ENCODE measurements at places on chromosomes 13 and 19.
A peak's percentile ranks its signal among the peaks of the same experiment; 100 is the strongest.

GRCh38 chr13:30340331-30341250 is 33.2 kb upstream of the KATNAL1 start:
- DNase-seq, result no peak

- no peak for DNase-seq
These were observed 138.9 kb upstream of the RFC3 start for GRCh38 chr13:33678906-33679657.

DNA sequence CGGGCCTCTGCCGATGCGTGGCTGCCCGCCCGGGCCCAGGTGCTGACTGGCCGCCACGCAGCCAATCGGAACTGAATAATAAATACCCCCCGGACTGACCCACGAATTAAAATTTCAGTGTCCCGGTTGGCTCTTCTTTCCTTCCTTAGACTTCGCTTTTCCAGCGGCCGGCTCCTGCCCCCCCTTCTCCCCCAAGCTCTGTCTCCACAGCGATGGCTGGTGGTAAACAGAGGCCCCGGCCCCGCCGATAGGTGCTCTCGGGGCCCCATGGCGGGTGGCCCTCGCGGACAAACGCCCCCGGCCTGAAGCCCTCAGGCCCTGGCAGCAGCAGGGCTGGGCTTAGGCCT is 2.6 kb downstream of the ZBTB7A start:
- no peak for DNase-seq

DNA sequence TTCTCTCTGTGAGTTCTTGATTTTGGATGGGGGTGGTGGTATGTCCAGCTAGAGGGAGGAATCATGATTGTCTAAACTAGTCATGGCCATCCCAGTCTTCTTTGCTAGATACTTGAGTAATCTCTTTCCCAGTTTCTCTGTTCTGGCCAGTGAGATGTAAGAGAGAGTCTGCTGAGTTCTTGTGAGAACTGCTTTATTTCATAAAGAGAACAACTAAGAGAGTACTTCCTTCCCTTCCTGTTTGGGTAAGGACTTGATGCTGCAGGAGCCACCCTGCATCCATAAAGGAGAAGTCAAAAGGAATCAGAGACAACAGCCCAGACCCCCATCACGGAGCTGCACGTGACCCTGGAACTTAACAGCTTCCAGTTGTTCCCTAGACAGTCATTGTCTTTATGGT is 3.0 kb upstream of the RASL11A start:
- no peak for DNase-seq

DNA sequence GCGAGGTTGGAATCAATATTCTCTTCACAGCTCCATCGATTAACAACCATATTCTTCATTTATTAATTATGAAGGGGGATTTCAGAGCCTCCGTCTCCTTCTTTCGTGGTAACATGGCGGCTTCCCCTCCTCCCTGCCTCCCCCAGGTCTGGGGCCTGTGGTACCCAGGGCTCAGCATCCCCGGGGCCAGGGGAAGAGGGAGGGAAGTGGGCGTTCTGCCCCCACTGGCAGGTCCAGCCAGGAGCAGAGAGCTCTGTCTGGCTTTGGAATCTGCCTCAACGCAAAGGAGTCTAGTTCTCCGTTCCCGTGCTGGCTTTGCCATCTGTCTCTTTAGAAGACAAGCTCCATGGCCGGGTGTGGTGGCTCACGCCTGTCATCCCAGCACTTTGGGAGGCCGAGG is 37.8 kb upstream of the ONECUT3 start:
- no peak for DNase-seq

- DNase-seq, result no peak
These were observed 4.0 kb downstream of the LRP3 start for GRCh38 chr19:33198169-33198568.

GRCh38 chr13:102873653-102874052 is 27.8 kb downstream of the ERCC5 start:
- no peak for DNase-seq

DNA sequence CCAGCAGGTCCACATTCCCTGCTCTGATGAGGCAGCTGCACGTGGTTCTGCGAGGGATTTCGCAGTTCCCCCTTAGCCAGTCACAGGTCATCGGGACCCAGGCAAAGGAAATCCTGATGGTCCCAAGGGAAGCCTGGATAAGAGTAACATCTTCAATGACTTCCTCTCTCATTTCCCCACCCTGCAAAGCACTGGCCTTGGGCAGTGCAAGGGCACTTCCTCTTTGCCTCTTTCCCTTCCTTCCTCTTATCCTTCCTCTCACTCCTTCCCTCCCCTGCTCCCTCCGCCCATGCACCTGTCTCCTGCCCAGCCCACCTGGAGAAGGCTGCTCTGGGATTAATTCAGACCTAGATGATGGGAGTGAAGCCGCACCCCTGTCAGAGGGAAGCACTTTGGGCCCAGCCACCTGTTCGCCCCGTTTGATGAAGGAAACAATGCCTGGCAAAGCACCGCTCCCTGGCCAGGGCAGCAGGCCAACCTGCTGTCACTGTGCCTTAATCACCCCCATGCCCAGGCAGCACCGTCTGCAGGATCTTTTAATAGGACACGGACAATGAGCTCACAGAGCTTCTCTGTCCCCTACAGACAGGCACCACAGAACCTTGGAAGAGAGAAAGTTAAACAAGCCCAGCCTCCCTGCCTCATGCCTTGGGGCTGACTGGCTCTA is 113.5 kb upstream of the PABPC3 start:
- peak; percentile 12 for DNase-seq

DNA sequence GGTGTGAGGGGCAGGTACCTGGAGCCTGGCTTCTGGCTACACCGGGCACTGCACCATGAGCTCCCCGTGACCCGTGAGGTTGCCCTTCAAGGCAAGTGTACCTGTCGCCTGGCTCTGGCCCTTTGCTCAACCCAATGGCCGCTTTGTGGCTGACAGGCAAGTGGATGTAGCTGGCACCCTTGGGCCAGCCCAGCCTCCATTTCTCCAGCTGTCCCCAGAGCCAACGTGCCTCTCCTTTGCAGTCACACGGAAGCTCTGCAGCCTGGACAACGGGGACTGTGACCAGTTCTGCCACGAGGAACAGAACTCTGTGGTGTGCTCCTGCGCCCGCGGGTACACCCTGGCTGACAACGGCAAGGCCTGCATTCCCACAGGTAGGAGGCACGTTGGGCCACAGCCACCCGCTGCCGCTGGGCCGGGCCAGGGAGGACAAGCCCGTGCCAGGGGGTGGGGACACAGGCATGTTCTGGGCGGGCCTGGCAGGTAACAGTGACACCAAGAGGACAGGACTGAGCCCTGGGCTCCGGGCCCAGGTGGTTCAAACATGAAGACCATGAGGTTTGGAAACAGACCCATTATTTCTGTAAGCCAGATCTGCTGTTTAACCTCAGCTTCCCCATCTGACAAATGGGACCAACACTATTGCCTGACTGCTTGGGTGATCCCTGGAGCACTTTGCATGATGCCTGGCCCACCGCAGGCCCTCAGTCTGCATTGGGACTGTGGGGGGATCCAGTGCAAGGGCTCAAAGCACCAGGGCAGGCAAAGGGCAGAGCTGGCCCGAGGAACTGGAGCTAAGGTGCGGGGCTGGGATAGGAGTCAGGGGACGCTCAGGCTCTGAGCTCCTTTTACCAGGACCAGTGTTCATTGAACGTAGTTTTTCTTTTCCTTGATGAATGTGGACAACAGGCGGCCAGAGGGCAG is 17.5 kb upstream of the PROZ start:
- no peak for DNase-seq

DNA sequence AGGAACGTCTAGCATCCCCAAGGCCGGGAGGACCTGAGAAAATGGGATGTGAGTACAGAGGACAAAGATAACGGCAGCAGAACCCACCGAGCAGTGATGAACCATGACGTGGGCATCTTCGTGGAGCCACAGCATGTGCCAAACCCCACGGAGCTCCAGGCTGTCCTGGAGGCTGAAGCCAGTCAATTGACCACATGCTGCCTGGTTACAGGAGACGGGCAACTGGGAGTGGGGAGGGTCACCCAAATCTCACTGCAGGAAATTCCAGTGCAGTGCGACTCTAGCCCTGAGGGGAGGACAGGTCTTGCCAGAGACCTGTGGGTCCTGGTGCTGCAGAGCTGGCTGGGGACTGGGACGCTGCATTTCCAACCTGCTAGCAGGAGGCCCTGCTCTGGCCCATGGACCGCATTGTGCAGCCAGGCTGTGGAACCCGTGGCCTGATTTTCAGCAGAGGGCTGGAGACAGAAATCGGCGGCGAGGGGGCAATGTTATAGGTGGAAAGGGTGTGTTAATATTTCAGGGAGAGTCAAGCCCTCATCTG is 3.2 kb upstream of the GRTP1 start:
- no peak for DNase-seq

GRCh38 chr13:47252627-47253026 is 355.8 kb upstream of the HTR2A start:
- no peak for DNase-seq

GRCh38 chr13:43159026-43159461 is 135.7 kb downstream of the DNAJC15 start:
- DNase-seq, result peak; percentile 32

DNA sequence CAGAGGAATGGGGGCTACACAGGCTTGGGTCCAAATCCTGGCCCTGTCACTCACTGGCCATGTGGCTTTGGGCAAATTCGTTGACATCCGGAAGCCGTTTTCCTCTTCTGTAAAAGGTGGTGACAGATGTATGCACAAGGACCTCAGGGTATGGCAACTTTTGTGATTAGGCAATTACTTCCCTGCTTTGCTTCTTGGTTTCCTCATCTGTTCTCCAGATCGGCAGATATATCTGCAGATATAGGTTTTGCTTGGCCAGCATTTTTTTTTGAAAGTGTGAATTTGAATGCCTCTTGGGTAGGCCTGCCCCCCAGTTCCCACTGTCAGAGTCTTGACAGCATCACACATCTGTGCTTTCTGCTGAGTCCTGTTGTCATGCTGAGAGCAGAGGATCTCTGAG is 17.7 kb downstream of the TMEM272 start:
- DNase-seq, result no peak

DNA sequence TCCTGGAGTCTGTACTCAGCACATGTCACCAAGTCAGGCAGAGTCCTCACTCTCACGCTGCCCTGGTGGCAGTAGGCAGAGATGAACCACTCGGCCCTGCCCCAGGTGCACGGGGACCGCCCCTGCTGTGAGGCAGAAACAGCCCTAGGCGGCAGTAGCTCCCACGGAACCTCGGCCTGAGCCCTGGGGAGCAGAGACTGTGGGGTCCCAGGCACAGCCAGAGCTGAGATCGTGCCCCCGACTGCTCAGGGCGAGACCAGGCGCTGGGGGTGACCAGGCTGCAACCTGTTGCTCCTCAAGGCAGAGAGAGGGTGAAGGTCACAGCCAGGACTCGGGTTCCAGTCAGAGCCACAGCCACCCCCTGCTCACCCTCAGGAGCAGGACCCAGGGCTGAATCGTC is 34.9 kb downstream of the AP1M1 start:
- DNase-seq, result no peak

DNA sequence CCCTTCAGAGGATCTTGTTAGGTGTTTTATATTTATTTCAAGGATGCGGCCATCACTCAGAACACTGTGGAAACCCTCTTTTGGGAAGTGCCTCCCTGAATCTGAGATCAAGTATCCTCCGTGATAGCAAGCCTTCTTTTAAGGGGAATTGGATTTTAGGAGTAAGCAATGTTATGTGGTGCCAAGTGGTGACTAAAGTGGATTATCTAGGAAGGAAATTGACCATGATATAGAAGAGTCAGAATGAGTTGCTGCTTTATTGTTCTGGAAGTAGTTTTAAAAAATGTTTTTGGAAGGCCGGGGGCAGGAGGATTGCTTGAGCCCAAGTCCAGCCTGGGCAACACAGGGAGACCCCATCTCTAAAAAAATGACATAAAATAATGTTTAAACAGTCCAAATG is 6.7 kb downstream of the ERCC5 start:
- DNase-seq, result no peak
